Kasumi-1 (cell line): ENCODE measurements at places on chromosomes 11 and 22.

DNA sequence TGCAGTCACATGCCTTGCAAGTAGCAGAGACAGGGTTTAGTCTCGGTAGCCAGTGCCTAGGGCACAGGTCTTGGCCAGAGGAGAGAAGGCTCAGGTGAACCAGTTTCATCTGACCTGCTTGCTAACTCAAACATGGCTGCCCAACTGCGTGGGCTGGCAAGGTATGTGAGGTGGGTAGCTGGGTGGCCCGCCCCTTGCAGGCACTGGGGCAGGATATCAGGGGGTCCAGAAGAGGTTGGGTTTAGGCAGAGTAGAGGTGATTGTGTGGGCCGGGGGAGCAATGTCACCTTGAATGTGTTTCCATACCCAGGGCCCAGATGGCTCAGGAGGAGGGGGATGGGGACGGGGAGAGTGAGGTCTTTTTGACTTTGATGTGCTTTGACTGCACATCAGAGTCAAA, 37.7 kb downstream of the ST3GAL4 start:
- DNase-seq = no peak

GRCh38 chr11:12860827-12861226, 148.3 kb upstream of the RASSF10 start:
- no peak for DNase-seq

DNA sequence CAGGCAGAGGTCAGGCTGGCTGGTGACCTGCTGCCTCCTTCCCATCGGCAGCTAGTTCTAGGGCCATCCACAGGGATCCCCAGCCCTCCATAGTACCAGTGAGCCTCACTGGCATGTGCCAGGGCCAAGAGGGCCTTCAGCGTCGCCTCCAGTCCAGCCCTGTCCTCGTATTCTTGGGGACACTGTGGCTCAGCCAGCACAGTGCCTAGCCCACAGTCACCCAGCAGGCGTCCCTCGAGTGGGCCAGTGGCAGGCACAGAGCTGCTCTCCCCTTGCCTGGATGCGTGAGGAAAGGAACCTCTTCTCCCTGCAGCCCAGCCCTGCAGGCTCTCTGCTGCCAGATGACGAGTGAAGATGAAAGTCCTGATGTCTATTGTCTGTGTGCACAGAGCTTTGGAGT, 10.6 kb upstream of the SH3BP1 start:
- DNase-seq = no peak

- no peak for DNase-seq
These were observed 117.1 kb downstream of the JRKL start for GRCh38 chr11:96506953-96507354.

DNA sequence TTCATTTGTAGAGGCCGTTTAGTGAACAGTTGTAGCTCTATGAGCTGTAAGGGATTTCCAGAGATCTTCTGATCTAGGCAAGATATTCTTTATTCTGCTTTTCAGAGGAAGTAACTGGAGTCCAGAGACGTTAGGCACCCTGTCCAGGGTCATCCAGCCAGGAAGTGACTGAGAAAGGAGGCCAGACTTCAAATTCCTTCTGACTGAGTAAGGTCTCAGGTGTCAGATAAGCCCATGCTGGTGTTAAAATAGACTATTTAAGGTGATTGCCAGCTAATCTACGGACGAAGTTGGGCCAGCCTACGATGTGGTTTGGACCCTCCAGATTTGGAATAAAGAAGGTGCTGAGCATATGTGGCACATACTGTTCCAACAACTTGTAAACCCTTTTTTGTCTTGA, 54.6 kb downstream of the GRIK4 start:
- DNase-seq = no peak

GRCh38 chr22:40535189-40535512, 101.4 kb downstream of the MRTFA start:
- no peak for DNase-seq

DNA sequence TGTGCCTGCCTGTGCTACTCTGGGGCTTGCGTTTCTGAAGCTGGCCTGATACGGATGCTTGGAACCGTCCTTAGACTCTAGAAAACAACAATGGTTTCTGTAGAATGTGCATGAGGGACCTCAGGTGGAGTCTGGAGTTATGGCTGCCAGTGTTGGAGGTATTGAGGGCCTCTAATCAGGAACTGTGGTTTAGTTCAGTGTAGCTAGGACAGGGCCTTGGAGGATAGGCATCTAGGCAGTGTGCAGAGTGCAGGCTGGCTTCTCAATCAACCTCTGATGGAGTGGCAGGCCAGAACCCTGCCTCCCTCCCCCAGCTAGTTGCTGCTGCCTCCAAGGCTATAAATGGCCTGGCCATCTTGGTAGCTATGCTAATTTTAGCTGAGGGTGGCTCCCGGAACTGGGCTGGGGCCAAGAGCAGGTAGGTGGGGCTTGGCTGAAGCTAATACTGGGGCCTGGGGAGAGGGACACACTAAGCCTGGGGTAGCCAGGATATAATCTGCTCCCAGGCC, 4.0 kb downstream of the STIM1 start:
- no peak for DNase-seq
